ENCODE measurements at places on chromosomes 3 and 15.

GRCh38 chr3:98500019-98500418, 2.5 kb downstream of the OR5K2 start:
- DNase-seq: no peak

- DNase-seq: no peak
Measured at GRCh38 chr3:126137490-126138130, 42.8 kb downstream of the ALDH1L1 start.

DNA sequence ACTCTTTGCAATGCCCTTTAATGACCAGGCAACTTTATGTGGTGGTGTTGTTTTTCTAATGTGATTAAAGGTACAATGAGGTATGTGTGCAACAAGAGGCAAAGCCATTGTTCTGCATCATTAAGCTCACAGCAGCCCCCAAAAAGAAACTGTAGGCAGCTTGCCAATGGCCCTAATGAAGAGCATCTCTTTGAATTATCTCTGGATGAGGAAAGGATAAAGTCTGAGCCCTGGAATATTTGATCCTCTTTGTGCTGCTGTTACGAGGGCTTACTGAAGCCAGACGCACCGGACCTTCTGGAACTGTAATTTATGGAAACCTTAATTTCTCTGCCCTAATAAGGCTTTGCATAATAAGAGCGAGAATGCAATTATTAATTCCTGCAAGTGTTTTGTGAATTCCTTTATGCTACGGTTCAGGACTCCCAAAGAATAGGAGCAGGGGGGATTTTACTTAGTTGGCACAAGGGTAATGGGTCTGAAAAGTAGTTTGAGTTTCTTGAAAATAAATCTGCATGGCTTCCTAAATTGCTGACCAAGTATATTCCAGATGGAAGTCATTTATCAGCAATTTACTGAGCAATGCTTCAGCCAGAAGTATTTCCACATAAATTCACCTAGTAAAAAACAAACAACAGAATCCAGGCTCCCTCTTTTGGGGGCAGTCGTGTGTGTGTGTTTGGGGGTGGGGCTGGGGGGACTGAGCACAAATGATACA, 193.4 kb downstream of the PDZRN3 start:
- DNase-seq: no peak

DNA sequence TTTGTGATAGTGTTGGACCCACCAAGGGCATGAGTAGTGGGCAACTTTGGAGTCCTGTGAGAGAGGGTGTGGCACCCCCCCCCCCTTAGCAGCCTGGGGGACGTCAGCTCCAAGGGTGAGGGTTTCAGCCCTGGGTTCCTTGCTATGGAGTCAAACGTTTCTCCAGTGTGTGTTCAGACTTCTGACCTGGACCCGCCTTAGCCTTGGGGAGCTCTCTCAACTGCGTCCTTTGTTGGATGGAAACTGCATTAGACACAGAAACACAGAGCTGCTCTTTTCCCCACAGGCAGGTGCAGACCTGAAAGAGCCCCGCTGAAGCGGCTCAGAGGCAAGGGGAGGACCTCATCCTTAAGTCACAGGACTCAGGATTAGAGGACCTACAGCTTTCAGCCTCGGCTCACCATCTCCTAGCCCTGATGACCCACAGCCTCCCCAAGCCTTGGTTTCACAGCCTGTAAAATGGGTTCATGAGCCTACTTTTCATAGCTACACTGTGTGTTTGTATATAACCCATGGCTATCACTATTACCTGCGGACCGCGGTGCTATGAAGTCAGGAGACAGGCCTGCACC, 19.9 kb downstream of the ZNF710 start:
- no peak for DNase-seq

DNA sequence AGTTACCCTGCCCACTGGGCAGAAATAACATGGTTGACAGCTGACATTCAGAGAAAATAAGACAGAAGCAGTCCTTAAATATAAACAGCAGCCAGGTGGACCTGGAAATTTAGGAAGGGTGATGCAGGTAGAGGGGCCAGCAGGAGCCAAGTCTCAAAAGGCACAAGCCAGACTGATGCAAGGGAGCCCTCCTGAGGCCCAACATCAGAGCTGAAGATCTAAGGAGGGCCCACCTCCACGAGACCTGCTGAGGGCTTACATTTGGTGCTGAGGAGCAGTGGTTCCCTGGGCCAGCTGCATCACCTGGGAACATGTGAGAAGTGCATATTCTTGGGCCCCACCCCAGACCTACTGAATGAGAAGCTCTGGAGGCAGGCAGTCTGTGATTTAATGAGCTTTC, 105.5 kb upstream of the TRIM42 start:
- DNase-seq: no peak

DNA sequence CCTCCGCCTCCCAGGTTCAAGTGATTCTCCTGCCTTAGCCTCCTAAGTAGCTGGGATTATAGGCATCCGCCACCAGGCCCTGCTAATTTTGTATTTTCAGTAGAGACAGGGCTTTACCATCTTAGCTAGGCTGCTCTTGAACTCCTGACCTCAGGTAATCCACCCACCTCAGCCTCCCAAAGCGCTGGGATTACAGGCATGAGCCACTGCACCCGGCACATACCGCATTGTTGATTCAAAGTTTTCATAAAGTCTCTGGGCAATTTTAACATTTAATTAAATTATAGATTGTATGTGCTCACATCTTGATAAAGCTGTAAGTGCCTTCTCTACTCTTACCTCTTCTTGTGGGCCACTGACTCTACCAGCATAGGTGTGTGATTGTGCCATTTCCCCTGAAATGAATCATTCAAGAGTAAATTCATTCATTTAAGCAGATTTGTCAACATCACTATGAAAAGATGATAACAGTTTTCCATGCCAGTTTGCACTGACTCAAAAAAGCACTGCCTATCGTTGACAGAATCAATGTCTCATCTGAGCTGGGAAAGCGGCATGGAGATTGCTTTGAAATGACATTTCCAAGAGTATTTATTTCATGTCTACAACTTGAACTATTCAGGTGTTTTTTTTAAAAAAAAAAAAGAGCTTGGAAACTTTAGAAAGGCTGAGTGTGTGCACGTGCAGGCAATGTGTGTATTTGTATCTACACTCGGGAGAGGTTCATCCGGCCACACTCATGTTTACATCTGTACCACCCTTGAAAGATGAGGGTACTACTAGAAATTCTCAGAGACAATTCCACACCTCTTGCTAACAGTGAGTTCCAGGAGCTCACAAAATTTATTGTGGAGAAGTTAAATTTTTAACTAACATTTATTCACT, 3.5 kb downstream of the BCL2A1 start:
- DNase-seq: no peak

GRCh38 chr15:81381720-81382119, 7.7 kb upstream of the TMC3 start:
- no peak for DNase-seq

DNA sequence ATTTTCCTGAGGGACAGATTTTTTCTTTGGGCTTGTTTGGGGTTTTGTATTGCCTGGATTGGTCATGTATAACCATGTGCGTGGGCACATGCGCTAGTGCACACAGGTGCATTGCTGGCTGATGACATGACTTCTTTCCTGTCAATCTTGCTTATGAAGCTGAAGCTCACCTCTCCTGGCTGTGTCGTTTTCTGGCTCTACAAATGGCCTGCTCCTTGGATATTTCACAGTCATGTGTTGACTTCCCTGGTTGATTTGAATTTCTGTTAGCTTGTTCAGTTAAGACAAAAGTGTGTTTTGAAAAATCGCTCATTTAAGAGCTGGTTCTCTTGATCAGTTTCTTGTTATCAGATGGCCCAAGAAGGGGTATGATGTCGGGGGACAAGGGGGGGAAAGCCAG, 11.5 kb downstream of the PTPRG start:
- DNase-seq: no peak

- DNase-seq: no peak
Measured at GRCh38 chr3:31250116-31250777, 282.5 kb upstream of the STT3B start.

All from dermis microvascular lymphatic vessel endothelial cell (primary cell).